NCI-H2081 (cell line): ENCODE measurements at places on chromosomes 3 and 15.

DNA sequence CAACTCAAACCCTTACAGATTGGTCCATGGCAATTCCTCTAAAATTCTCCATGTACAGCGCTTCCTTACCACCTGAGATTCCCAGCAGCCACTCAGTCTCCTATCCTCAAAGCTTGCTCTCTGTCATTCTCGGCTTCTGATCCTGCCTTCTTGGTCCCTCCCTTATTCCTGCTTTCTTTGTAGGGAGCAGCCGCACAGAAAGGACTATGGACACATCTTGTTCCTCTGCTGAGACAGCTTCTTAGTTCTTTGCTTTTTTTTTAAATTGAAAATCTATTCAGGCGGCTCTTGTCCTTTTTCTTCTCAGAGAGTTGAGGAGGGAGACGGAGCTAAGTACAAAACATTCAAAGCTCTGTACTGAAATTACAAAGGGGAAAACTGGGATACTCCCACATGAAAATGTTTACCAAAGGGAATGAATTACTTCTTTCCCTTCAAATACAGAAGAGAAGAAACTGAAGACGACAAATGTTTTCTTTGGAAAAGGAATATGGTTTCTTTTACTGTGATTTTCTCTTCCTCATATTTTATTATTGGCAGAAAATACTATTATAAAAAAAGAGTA lies 285.1 kb downstream of the IL20RB start:
- no peak for DNase-seq

GRCh38 chr3:31378231-31378630 lies 154.5 kb upstream of the STT3B start:
- no peak for DNase-seq

- no peak for DNase-seq
These were observed 119.2 kb downstream of the FHIT start for GRCh38 chr3:61132062-61132461.

DNA sequence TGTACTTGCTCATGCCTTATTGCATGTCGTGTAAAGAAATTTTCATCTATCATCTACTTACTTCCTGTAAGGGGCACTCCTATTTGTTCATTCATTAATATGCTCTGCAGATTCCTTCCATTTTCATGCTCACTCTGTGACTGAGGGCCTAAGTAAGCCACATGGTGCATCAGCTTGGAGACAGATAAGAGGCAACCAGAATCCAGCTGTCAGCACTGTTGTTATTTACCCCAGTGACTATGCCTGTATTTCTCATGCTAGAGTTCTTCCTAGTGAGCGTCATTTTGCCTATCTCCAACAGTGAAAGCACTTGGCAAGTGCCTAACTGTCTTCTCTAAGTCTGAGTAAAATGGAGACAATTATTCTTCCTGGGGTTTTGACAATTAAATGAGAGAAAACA lies 124.8 kb upstream of the ABI3BP start:
- no peak for DNase-seq

DNA sequence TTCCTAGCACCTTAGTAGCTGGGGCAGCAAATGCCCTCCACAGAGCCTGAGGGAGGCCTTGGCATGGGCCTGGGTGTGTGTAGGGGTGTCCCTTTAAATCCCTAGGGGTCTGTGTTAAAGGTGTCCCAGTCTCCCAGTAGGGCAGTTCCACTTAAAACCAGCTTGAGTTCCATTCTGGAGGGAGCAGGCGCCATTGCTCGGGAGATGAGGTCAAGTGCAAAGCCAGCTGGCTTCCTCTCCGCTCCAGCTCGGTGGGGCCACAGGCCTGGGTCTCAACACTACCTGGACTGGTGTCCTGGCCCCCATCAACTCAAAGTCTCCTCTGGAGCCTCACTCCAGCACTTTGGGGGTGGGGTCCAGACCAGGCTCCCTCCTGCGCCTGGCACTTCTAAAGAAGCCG lies 25.2 kb downstream of the FEM1B start:
- no peak for DNase-seq

DNA sequence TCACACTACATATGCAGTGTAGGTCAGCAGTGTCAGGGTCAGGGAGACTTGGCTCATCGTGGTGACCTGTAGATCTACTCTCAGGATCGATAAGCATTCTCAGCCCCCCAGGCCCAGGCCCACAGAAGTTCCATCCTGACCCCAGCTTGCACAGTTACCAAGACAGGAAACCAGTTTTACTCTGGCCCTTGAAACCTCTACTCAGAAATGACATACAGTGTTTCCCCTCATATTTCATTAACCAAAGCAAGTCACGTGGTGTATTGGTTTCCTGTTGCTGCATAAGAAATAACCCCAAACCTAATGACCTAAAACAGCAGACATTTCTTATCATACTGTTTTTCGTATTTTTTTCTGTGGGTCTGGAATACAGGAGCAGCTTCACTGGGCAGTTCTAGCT lies 242.2 kb downstream of the SLCO3A1 start:
- DNase-seq, result no peak

GRCh38 chr3:38556640-38557358 lies 60.7 kb downstream of the EXOG start:
- DNase-seq, result no peak

DNA sequence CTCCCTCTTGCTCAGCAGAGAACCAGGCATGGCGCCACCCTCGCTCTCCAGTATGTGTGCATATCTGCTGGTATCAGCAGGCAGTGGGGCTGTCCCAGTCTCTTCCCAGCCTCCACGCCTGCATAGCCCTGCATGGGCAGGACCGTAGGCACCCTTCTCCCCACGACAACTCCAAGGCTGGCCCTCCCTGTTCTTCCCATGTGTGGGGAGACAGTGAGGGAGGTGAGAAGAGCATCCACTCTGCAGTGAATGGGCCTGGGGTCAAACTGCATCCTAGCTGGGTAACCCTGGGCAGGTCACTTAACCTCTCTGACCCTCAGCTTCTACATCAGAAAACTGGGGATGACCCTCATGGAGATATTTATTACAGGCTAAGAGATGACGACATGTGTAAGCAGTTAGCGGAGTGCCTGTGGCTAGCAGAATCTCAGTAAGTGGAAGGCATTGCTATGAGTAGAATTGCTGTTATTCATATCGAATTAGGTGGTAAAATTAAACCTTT lies 13.3 kb upstream of the SSUH2 start:
- DNase-seq, result no peak

DNA sequence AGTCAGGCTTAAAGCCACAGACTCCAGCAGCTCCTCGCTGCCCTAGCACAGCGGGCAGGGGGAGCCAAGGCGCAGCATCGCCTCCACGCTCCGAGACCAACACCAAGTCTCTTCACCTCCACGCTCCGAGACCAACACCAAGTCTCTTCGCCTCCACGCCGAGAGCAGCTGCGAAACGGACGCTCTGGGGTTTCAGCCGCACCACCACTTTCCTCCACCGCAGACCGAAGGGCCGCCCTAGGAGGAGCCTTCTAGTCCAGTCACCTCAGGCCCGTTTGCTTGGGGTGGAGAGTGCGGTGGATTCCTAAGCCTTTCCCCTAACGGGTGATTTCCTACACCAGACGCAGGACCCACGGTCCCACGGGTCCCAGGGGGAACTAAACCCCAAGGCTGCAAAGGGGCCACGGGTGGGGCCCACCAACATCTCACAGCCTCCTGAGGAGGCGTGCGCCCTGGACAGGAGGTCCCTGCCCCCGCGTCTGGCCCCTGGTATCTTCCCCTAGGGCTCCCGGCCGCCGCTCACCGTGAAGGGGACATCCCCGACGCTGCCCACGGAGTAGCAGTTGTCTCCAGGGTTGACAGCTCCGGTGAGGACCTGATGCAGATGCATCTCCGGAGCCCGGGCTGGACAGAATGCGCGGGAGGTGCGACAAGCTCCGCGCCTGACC lies 501 bp downstream of the DMXL2 start:
- DNase-seq, result peak; percentile 60
